ENCODE measurements at places on chromosomes 6 and 20.

DNA sequence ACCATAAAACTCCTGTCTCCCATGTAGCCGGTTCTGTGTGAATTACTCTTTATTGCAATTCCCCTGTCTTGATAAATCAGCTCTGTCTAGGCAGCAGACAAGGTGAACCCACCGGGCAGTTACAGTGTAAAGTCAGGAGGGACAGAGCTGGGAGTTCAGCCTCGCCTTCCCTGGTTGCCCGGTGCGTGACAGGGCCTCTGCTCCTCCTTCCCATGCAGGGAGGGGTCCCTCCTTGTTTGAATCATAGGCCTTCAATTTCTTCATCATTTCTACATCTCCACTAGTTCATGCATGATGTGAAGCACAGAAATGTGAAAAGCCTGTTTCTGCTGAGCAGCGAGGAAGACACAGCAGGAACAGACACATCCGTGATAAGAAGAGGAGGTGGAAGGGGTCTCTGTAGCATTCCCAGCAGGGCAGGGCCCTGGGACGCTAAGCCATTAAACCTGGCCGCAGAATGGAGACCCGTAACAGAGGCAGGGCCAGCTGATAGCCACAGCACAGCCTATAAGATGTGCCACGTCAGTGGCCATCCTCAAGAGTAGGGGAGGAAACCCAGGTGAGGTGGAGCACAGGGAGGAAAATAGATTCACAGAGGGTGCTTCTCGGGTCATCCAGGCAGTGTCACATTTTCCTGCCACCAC is 106.7 kb upstream of the CST7 start:
- DNase-seq = no peak

DNA sequence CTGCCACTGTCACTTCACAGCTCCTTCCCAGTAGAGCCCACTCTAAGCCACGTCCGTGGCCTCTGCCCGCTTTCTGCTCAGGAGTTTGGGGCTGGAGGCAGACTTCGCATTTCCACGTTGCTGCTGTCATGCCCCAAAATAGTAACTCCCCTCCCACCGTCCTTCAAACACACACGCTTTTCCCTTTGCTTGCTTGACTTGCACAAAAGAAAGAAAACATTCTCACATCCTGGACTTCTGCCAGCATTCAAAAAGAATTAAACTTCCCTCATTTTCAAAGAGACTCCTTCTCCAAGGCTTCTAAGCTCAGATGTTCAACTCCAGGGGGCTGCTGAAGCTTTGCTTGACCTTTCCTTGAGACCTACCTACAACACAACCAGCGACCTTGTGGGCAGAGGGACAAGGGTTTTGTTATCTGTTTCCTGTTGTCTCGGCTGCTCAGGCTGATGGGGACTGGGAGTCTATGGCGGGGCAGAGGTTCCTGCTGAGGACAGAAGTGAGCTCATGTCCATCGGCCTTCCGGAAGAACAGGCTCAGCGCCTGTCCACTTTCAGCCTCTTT is 263.8 kb upstream of the FOXQ1 start:
- no peak for DNase-seq

DNA sequence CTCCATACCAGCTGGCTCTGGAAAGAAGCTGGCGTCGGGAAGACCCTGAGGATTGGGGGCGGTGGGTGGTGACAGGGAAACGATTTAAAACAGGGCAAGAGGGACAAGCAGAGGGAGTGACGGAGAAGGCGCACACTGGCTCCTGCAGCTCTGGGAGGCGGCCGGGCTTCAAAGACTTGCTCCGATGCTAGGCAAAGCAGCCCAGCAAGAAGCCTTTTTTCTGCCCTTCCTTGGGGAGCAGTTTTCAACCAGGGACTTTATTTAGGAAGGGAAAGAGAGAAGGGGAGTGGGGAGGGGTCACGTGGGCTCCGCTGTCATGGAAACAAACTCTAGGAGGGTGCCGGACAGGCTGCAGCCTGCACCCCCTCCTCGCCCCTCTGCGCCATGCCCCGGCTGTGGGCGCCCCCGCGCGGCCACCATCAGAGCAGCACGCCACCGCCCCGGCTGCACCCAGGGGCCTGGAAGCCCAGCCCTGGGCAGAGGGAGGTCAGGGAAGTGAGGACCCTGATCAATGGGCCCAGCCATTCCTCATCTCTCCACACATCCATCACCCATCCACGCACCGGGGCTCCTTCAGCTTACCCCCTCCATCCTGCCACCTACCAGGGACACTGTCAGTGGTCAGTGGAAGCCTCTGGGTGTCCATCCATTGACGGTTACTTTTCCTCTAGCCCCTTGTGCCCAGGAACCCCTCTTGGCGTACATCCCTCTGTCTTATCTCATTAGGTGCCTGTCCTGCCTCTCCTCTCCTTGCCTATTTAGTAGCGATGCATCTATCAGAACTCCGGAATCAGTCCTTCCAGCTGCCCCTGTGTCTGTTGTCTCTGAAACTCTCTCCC is 66.6 kb upstream of the CCDC167 start:
- peak; percentile 81 for DNase-seq

DNA sequence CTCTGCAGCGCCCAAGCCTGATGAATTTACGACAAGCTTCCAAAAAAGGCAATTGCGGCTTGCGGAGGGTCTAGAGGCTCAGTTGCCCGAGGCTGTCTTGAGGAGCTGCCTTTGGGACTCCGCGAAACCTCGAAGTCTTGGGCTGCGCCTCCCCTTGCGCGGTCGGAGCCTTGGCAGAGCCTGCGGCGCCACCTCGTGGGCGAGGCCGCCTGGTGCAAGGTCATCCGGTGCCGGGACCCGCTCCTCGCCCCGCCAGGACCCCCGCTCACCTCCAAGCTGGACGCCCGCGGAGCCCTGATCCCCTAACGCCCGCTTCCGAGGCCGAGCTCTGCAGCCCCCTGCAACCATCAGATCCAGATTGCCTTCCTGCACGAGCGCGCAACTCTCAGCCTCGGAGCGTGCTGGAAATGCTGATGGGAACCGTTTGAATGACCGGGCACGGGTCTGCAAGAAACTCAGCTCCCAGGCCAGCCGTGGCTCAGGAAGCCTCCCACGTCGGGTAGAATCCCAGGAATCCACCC is 14.9 kb upstream of the FAM210B start:
- no peak for DNase-seq

DNA sequence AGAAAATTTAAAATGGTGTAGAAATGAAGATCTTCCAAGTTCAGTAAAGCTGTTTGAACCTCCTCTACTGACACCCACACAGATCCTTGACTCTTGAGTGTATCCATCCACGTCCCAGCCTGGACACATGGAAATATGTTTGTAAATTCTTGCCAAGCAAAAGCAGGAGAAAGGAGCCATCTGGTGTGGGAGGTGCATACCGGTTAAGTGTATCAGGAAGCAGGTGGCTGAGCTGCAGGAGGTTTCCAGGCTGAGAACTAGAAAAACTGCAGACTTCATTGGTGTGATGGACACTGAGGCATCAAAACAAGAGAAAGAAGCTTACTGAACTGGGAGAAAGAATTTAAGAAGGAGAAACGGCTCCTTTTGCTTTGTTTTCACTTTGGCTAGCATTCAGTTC is 229.9 kb upstream of the GRIK2 start:
- no peak for DNase-seq

DNA sequence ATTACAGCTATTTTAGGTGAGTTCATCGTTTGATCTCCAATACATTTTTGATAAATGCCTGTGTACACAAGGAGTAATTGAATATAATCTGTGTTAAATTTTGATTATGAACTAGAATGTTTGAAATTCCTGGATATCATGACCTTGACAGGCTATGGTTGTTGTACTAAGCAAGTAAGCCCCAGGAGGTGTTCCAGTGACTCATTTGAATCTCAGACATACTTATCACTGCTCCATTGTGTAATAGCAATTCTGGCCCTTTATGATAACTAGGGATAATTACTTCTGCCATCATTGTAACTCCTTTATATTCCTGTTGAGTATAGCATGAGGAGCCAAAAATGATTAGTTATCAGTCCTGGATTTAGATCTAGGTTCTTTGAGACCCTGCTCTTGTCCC is 1424.6 kb upstream of the ADGRB3 start:
- no peak for DNase-seq

GRCh38 chr6:44556046-44556445 is 168.5 kb downstream of the CDC5L start:
- DNase-seq = no peak

DNA sequence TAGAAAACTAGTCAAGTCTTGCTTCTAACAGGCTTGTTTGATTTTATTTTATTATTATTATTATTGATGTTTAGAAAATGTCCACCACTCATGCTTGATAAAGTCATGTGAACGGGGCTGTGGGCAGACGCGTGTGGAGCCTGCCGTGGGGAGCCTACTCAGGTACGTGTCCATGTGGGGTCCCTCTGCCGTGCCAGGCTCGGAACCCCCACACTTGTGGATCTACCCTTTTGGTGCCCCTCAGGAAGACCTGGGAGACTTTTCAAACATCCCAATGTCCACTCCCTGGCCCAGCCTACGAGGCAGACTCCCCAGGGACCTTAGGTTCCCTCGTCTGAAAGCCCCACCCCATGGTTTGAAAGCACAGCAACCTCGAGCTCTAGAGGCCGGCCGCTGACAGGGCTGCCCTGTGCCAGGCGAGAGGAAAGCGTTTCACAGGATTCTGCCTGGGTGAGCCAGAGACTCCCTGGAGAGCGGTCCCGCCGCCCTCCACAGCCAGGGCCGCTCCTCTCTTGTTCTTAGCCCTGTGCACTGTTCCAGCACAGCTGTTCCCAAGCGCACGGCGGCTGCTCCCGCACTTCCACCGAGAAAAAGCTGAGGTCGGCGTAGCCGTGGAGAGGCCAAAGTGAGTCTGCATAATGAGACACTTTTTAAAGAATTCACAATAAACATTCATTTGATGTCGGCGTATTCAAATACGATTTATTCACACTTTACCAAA is 249.7 kb downstream of the TTLL2 start:
- no peak for DNase-seq

- no peak for DNase-seq
Measured at GRCh38 chr6:148261470-148261869, 81.2 kb upstream of the SASH1 start.

DNA sequence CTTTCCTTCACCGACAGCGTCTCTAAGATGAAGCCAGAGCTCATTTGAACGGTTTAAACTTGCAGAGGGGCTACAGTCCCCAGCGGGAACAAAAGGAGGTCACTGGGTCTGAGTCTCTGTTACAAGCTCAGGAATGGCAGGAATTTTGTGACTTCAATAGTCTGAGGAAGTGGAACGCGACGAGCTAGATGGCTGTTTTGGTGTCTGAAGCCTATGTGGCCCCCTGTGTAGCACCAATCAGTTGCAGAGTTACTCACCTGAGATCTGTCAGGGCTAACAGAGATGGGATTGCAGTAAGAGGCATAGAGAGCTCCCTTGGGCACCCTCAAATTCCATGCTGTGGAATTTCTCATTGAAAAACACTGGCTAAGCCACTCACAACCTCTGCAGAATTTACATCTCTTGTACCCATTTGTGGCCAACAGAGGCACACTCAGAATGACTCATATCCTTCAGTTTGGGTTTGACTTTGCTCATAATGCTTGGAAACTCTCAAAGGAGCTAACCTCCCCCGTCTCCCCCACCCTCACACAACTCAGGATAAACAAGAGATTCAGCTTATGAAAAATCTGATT is 7.1 kb upstream of the TCP11 start:
- no peak for DNase-seq

DNA sequence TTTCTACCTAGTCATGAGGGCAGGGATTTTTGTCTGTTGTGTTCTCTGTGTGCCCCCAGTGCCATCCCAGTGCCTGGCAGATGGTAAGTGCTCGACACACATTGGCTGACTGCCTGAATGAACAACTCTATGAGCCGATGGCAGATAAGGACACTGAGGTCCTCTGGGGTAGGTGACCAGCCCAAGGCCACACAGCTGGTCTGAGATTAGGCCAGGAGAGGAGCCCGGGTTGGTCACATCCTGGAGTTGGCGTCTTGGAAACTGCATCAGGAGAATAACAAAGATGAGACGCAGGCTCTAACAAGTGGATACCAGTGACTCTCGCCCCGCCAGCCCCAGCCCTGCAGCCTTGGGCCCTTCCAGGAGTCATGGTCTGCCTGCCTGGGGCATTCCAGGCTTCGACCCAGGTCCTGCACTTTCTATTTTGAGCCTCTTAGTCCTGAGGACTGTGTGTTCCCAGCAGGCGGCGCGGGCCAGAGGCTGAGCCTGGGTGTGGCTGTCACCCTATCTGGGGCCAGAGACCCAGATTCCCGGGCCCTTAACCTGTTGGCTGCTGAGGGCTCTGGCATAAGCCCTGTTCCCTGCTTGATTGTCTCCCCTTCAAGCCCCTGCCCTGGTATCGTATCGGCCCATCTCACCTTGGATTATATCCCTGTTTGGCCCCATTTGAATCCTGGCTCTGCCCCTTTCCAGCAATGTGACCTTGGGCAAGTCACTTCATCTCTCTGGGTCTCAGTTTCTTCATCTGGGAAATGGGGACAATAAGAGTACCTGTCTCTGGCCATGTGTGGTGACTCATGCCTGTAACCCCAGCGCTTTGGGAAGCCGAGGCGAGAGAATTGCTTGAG is 88.3 kb downstream of the CEBPB start:
- DNase-seq = no peak

DNA sequence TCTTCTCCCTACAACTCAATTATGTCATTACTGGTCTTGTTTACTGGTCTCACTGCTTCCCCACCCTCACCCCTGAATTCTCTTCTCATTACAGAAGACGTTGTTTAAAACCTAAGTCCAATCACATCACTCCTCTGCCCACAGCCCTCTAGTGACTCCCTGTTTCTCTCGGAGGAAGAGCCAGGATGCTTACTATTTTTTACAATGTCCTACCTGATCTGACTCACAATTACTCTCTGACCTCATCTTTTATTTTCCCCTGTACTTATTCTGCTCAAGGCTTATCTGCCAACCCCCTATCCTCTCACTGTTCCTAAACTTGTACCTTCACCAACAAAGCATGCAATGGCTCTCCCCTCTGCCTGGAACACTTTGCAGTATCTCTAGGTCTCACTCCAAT is 400.4 kb upstream of the PTCHD4 start:
- DNase-seq = no peak

DNA sequence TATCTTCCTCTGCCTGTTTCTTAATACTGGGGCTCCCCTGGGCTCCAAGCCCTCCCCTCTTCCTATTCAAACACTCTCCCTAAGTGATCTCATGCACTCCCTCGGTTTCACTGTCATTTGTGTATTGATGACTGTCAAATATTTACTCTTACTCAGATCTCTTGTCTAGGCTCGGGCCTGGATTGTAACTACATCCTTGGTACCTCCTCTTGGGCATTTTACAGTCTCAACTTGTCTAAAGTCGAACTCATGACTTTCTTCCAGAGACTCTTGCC is 189.4 kb upstream of the PRDM1 start:
- no peak for DNase-seq

- no peak for DNase-seq
Measured at GRCh38 chr6:111480988-111481822, 1.8 kb downstream of the REV3L start.

- DNase-seq = no peak
Measured at GRCh38 chr6:3531481-3531880, 74.6 kb upstream of the SLC22A23 start.

- no peak for DNase-seq
Measured at GRCh38 chr6:25122001-25122400, 157.2 kb upstream of the CARMIL1 start.

GRCh38 chr6:100906325-100906724 is 25.2 kb upstream of the ASCC3 start:
- no peak for DNase-seq

- DNase-seq = no peak
Measured at GRCh38 chr6:13615792-13616120, 621 bp downstream of the NOL7 start.
